ENCODE measurements at places on chromosomes 4 and X.
A peak's percentile ranks its signal among the peaks of the same experiment; 100 is the strongest.

DNA sequence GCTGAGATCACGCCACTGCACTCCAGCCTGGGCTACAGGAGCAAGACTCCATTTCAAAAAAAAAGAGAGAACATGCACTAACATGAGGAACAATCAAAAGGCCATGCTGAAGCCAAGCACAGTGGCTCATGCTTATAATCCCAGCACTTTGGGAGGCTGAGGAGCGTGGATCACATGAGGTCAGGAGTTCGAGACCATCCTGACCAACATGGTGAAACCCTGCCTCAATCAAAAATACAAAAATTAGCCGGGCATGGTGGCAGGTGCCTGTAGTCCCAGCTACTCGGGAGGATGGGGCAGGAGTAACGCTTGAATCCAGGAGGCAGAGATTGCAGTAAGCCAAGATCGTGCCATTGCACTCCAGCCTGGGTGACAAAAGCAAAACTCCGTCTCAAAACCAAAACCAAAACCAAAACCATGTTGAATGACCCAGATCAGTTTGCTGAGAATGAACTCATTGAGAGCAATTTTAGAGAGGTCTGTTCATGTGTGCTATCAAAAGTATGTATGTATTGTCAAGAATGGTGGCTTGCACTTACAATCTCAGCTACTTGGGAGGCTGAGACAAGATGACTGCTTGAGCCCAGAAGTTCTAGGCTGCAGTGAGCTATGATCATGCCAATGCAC, 44.8 kb downstream of the PDS5A start:
- no peak overlapping the region for H3K4me3 ChIP-seq
- peaks cover 22% of the 10 kb centered on the region for H3K4me1 ChIP-seq
- no peaks in the 10 kb centered on the region for H3K27me3 ChIP-seq
- no peak overlapping the region for H3K27ac ChIP-seq
- peaks cover 1% of the 10 kb centered on the region for H3K36me3 ChIP-seq

- DNase-seq = no peak
- H3K4me3 ChIP-seq = no peak overlapping the region
- H3K36me3 ChIP-seq = no peaks in the 10 kb centered on the region
- H3K4me1 ChIP-seq = no peaks in the 10 kb centered on the region
These were observed 104.4 kb upstream of the RAB40AL start for GRCh38 chrX:102832661-102833060.

DNA sequence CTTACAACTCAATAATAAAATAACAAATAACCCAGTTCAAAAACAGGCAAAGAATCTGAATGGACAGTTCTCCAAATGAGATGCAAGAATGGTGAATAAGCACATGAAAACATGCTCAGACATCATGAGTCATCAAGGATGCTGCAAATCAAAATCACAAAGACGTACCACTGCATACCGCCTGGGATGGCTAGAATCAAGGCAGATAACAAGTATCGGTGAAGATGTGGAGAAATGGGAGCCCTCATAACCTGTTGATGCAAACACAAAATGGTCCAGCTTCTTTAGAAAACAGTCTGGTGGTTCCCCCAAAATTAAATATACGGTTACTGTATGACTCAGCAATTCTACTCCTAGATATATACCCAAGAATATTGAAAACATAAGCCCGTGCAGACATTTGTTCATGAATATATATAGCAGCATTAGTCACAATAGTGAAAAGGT, 32.5 kb downstream of the AKAP4 start:
- no peaks in the 10 kb centered on the region for H3K27me3 ChIP-seq
- H3K36me3 ChIP-seq = no peaks in the 10 kb centered on the region
- no peak overlapping the region for H3K4me3 ChIP-seq
- no peak for DNase-seq

- H3K27me3 ChIP-seq = no peaks in the 10 kb centered on the region
- no peak overlapping the region for H3K4me3 ChIP-seq
- no peaks in the 10 kb centered on the region for H3K36me3 ChIP-seq
These were observed 53.5 kb upstream of the PUDP start for GRCh38 chrX:7201496-7201895.

- no peaks in the 10 kb centered on the region for H3K27me3 ChIP-seq
- no peaks in the 10 kb centered on the region for H3K36me3 ChIP-seq
- no peak for DNase-seq
- no peaks in the 10 kb centered on the region for H3K4me1 ChIP-seq
- H3K4me3 ChIP-seq = no peak overlapping the region
These were observed 29.2 kb downstream of the SULT1E1 start for GRCh38 chr4:69830560-69831269.

DNA sequence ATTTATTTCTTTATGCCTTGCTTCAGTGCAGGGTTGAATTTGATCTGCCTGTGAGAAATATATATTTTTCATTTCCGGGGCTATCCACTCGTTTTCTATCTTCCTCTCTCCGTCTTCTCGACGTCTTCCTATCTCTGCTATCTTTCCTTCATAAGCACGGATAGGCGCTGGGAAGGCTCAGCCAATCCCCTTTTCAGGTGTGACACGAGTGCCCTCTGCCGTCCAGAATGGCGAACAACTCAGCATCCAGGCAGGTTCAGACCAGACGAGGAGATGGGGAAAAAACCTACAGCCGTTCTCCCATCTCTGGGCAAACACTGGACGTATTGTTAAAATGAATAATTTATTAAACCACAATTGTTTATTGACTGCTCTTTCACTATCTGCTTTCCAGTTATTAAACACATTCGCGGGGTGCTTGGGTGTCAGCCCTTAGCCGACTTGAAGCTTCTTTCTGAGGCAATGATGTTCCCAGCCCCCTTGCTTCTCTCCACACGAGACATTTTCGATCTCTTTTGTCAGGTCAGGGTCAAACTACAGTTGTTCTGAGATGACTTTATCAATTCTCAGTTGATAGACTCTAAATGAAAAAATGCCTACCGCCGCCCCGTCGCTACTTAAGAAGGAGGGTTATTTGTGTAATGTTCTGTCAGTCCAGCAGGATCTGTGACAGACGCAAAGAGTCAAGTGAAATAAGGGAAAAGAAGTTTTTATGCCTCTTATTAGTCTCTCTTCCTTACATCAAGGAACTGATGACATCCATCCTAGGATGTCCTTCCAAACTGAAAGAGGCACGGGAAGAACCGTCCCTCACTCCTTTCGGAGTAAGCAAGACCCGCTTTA, 96.3 kb upstream of the NOCT start:
- peaks cover 8% of the 10 kb centered on the region for H3K4me1 ChIP-seq
- H3K27me3 ChIP-seq = no peaks in the 10 kb centered on the region
- no peak overlapping the region for H3K4me3 ChIP-seq
- H3K36me3 ChIP-seq = no peaks in the 10 kb centered on the region
- DNase-seq = peak; percentile 72
- H3K27ac ChIP-seq = no peak overlapping the region

GRCh38 chrX:103518571-103518970, 718 bp downstream of the RAB40A start:
- no peaks in the 10 kb centered on the region for H3K27me3 ChIP-seq
- no peak for DNase-seq
- no peaks in the 10 kb centered on the region for H3K36me3 ChIP-seq
- no peaks in the 10 kb centered on the region for H3K4me1 ChIP-seq
- H3K4me3 ChIP-seq = no peak overlapping the region

GRCh38 chr4:20622701-20623100, 77.6 kb upstream of the PACRGL start:
- DNase-seq = no peak
- no peaks in the 10 kb centered on the region for H3K27me3 ChIP-seq
- H3K27ac ChIP-seq = no peak overlapping the region

- H3K27ac ChIP-seq = peak overlapping the region; percentile 45
- no peaks in the 10 kb centered on the region for H3K27me3 ChIP-seq
- no peak for DNase-seq
- H3K4me3 ChIP-seq = no peak overlapping the region
- no peaks in the 10 kb centered on the region for H3K36me3 ChIP-seq
- no peaks in the 10 kb centered on the region for H3K4me1 ChIP-seq
These were observed 16.0 kb downstream of the ARHGAP10 start for GRCh38 chr4:147747787-147748454.

DNA sequence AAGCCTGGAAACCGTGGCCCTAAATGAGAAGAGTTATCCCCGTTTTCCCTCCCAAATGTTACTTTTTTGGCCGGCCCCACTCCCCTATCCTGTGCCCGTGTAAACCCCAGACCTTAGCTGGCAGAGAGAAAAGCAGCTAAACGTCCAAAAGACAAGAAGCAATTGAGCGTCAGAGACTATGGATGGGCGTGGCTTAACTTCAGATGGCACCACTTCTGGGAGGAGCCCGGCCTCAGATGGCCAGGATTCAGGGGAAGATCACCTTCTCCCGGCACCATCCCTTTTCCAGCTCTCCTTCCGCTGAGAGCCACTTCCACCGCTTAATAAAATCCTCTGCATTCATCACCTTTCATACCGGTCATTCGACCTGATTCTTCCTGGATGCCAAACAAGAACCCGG, 350.1 kb upstream of the PCDH7 start:
- no peak overlapping the region for H3K4me3 ChIP-seq
- DNase-seq = no peak
- H3K36me3 ChIP-seq = no peaks in the 10 kb centered on the region

DNA sequence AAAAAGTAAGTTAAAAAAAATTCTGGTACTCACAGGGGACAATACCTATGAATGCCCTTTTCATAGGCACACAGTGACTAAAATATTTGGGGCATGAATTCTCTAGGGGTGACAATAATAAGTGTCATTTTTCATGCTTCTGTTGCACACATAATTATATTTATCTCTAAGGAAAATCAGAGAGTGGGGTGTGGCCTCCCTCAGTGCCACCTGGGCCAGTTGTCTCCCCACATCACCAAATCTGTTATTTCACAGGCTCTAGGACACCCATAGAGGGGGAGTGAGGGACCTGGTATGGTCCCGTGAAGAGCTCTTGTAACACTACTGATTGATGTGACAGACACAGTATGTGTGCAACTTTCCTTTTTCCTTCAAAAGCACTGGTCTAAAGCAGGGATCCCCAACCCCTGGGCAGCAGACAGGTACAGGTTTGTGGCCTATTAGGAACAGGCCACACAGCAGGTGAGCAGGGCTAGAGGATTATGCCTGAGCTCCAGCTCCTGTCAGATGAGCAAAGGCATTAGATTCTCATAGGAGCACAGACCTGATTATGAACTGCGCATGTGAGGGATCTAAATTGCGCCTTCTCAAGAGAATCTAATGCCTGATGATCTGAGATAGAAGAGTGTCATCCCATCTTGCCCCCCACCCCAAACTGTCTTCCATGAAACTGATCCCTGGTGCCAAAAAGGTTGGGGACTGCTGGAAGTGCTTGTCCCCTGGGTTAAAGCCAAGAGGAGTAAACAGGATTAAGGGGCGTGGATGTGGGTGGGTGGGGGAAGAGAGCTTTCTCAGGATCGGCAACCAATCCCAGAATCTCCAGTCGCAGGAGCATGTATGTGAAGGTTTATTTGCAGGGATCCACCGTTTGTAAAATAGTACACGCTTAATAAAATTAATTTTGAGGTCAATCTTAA, 856 bp downstream of the SLC9B1 start:
- H3K4me3 ChIP-seq = peak overlapping the region; percentile 54
- H3K27me3 ChIP-seq = no peaks in the 10 kb centered on the region
- peak; percentile 67 for DNase-seq
- H3K4me1 ChIP-seq = no peaks in the 10 kb centered on the region
- H3K36me3 ChIP-seq = no peaks in the 10 kb centered on the region

- DNase-seq = no peak
- H3K27me3 ChIP-seq = no peaks in the 10 kb centered on the region
- H3K4me3 ChIP-seq = no peak overlapping the region
- H3K36me3 ChIP-seq = no peaks in the 10 kb centered on the region
These were observed 36.7 kb upstream of the ANK2 start for GRCh38 chr4:113012786-113013185.

DNA sequence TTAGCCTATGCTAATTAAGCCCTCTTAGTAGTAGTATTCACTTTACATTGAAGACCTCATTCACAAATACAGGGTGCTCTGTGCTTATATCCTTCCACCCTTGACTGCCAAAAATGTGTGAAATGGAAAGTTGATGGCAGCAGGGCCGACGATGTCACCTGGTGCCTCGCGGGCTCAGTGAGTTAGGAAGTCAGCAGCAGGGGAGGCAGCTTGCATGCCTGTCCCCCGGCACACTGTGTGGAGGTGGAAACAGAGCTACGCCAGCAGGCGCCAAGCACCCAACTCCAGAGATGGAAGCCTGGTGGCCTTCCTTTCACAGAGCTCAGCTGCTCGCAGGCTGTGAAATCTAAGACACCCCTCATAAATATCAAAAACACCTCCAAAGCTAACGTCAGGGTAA, 8.4 kb downstream of the MSL3 start:
- H3K27ac ChIP-seq = no peak overlapping the region
- H3K27me3 ChIP-seq = no peaks in the 10 kb centered on the region
- DNase-seq = no peak
- H3K4me1 ChIP-seq = no peaks in the 10 kb centered on the region

- H3K4me3 ChIP-seq = no peak overlapping the region
- no peaks in the 10 kb centered on the region for H3K36me3 ChIP-seq
- H3K27me3 ChIP-seq = no peaks in the 10 kb centered on the region
- no peaks in the 10 kb centered on the region for H3K4me1 ChIP-seq
- no peak for DNase-seq
These were observed 154.9 kb upstream of the TECRL start for GRCh38 chr4:64564126-64564525.

DNA sequence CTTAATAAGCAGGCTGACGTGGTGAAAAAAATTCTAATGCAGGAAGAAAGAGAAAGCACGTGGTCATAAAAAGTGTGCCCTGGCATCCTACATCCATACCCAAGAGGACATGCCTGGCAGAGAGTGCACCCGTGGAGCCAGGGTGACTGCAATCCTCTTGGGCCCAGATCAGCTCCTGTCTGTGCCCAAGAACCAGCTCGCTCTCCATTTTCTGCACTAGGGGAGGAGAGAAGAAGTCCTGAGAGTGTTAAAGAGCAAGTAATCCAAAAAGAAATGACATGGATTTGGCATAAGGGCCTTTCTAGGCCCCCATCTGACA, 483.1 kb downstream of the BCOR start:
- peaks cover 17% of the 10 kb centered on the region for H3K4me1 ChIP-seq
- no peak for DNase-seq
- H3K4me3 ChIP-seq = no peak overlapping the region
- H3K27me3 ChIP-seq = no peaks in the 10 kb centered on the region

DNA sequence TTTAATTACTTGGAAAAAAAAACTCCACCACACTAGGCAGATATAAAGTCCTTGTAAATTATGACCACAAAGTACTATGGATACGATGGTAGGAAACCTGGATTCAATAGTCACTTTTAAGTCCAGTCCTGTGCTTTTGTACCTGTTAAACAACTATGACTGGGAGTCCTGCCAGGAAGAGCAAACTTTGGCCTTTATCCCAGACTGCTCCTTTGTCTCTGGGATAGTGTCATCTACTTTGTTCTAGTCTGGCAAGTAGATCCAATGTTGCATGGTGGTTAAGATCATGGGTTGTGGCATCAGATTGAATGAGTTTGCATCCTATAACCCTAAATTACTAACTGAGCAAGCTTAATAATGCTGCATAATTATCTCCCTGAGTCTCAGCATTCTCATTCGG, 175.3 kb upstream of the FGF13 start:
- no peaks in the 10 kb centered on the region for H3K36me3 ChIP-seq
- no peak overlapping the region for H3K4me3 ChIP-seq
- no peak overlapping the region for H3K27ac ChIP-seq
- no peaks in the 10 kb centered on the region for H3K27me3 ChIP-seq
